Stimulated activated CD8-positive, alpha-beta memory T cell treated with anti-CD3 and anti-CD28 coated beads, Interleukin-2, amount 100 ng/mL, for 1 hour (primary cell): ENCODE measurements at places on chromosomes 12 and 14.

- DNase-seq = no peak
Observed at GRCh38 chr14:97408937-97409815, 612.0 kb downstream of the VRK1 start.

- DNase-seq = no peak
Observed at GRCh38 chr12:63276537-63277365, 125.8 kb upstream of the AVPR1A start.

GRCh38 chr14:39739796-39740195 is 307.6 kb upstream of the FBXO33 start:
- DNase-seq = no peak

DNA sequence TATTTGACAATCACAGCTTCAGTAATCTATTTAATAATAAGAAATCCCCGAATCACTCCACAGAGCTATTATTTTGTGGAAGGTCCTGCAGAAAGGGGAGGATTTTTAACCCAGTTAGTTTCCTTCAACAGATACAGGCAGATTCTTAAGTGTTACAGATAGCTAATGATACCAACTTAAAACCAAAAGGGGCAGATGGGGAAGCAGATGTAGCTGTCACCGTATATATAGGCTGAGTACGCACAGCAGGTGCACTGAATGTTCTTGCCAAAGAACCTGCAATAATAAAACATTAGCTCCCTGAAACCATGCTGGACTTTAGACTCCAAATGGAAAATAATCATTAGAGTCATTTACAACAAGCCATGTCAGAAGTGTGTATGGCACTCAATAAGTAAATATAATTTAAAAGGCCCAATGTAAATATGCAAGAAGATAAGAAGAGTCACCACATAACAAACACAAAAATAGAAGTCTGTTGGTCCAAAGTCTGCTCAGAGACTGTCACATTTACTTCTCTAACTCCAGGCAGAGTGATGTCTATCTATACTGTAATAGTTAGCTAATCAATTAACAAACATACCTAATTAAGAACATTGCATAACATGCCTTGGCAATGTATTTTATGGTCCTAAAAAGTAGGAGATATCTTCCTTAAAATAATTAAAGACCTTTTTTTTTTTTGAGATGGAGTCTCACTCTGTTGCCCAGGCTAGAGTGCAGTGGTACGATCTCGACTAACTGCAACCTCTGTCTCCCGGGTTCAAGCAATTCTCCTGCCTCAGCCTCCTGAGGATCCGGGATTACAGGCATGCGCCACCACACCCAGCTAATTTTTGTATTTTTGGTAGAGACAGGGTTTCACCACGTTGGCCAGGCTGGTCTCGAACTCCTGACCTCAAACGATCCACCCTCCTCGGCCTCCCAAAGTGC is 78.8 kb downstream of the SEC23A start:
- no peak for DNase-seq

DNA sequence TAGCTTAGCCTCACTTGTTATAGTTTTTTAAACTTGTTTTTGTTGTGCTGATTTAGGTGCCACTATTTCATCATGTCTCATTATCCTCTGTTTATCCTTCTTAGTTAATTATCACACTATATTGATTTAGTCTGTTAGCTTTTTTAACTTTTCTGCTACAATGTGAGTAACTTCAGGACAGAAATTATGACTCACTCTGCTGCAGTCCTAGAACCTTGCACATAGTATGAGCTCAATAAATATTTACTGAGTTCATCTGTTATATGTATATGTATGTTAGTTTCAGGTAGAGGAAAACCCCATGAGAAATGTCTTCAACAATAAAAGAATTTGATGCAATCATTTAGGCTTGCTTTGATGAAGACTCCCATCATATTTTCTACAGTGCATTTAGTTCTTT is 224.3 kb upstream of the NAV3 start:
- no peak for DNase-seq

DNA sequence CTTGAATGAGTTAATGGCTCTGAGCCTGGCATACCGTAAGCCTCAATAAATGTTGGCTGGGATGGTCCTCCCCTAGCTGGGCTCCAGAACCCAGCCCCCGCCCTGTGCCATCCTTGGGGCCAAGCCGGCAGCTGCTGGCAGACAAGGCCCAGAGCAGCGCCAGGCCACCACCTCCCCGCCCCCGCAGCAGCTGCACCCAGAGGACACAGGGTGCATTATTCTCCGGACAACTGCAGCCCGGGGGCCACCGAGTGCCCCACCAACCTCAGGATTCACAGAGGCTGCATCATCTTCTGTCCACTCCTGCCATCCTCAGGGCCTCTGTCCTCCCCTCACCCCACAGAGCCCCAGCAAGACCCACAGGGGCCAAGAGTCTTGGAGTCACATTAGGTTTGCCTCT is 92.7 kb downstream of the NCOR2 start:
- no peak for DNase-seq
